ENCODE measurements at places on chromosomes 7 and 10. TPM values are rescaled to one million over a fixed set of nuclear protein-coding genes. Genes with fewer than 3 reads are reported as not detected.

The URGCP gene
- 22.7 TPM for total RNA-seq

The WDFY4 gene
- total RNA-seq, result not detected

The ATOH7 gene
- total RNA-seq, result not detected

The NPSR1 gene
- total RNA-seq, result not detected

The FXYD4 gene
- total RNA-seq, result not detected

The ZFYVE27 gene
- 8.7 TPM for total RNA-seq

The PROSER2 gene
- 4.3 TPM for total RNA-seq

The TRIP6 gene
- total RNA-seq, result 172 TPM

The UTF1 gene
- not detected for total RNA-seq

The HMX3 gene
- not detected for total RNA-seq

The ENTPD1 gene
- total RNA-seq, result not detected

The PPP1R17 gene
- total RNA-seq, result not detected

The TACR2 gene
- 0.29 TPM for total RNA-seq

The PDE1C gene
- 0.86 TPM for total RNA-seq

The METTL27 gene
- 16.8 TPM for total RNA-seq

The STEAP1B gene
- total RNA-seq, result 3.2 TPM

The CTTNBP2 gene
- 0.18 TPM for total RNA-seq

The DOCK4 gene
- 6.6 TPM for total RNA-seq

The PIP gene
- total RNA-seq, result not detected

The DYNC1I1 gene
- 0.71 TPM for total RNA-seq

The PAPOLB gene
- under 0.01 TPM for total RNA-seq

The KLLN gene
- 0.71 TPM for total RNA-seq

The SPDYE5 gene
- not detected for total RNA-seq

The PDK4 gene
- 0.29 TPM for total RNA-seq

The PKD2L1 gene
- not detected for total RNA-seq

The TAC1 gene
- not detected for total RNA-seq

The AKR1C4 gene
- total RNA-seq, result not detected

The CLRN3 gene
- total RNA-seq, result not detected

The RPEL1 gene
- total RNA-seq, result under 0.01 TPM

The MYO1G gene
- under 0.01 TPM for total RNA-seq

The CACNA2D1 gene
- 12.8 TPM for total RNA-seq

The TMEM229A gene
- not detected for total RNA-seq

The PRSS37 gene
- not detected for total RNA-seq

The MMP21 gene
- total RNA-seq, result not detected

The LRRC61 gene
- total RNA-seq, result 1.7 TPM

The C10orf53 gene
- total RNA-seq, result not detected

The NRAP gene
- total RNA-seq, result not detected

The PHKG1 gene
- not detected for total RNA-seq

The EGR2 gene
- total RNA-seq, result not detected

The NME8 gene
- total RNA-seq, result not detected

The TFAM gene
- total RNA-seq, result 13.0 TPM

The ATG9B gene
- total RNA-seq, result not detected

The PSMG3 gene
- total RNA-seq, result 54.9 TPM

The IQUB gene
- 0.53 TPM for total RNA-seq

The HSPA12A gene
- 12.4 TPM for total RNA-seq

The GDF2 gene
- total RNA-seq, result not detected

The PPP1R9A gene
- total RNA-seq, result not detected

The NPY gene
- not detected for total RNA-seq

The FRMD4A gene
- 31.0 TPM for total RNA-seq

The PTF1A gene
- total RNA-seq, result not detected

The OR2A1 gene
- total RNA-seq, result not detected

The NFE2L3 gene
- total RNA-seq, result 30.5 TPM

The FOXP2 gene
- total RNA-seq, result 0.53 TPM

The CLEC2L gene
- not detected for total RNA-seq

The DLX5 gene
- not detected for total RNA-seq

The CYP26C1 gene
- total RNA-seq, result not detected

The PNLIPRP2 gene
- total RNA-seq, result not detected
